ENCODE measurements at places on chromosomes 3 and 15. TPM values are rescaled to one million over a fixed set of nuclear protein-coding genes. Genes with fewer than 3 reads are reported as not detected.

Gene HDGFL3
- 8.6 TPM for total RNA-seq

Gene MINAR1
- 1.3 TPM for total RNA-seq

Gene SHF
- 0.32 TPM for total RNA-seq

Gene ADGRG7
- total RNA-seq = not detected

Gene GP9
- not detected for total RNA-seq

Gene GPR62
- total RNA-seq = not detected

Gene TADA3
- 135 TPM for total RNA-seq

Gene CASR
- total RNA-seq = not detected

Gene TRIM42
- not detected for total RNA-seq

Gene TRAT1
- total RNA-seq = not detected

Gene PLS1
- total RNA-seq = 0.13 TPM

Gene ZCWPW2
- 4.2 TPM for total RNA-seq

Gene CKMT1A
- total RNA-seq = not detected

Gene KIF7
- total RNA-seq = 25.4 TPM

Gene DPPA2
- total RNA-seq = not detected

Gene MUC20
- total RNA-seq = not detected

Gene WNT5A
- total RNA-seq = 298 TPM

Gene SPATA16
- not detected for total RNA-seq

Gene ITIH3
- total RNA-seq = not detected

Gene SLC6A20
- total RNA-seq = not detected

Gene SETD5
- 45.0 TPM for total RNA-seq

Gene GP5
- 0.11 TPM for total RNA-seq

Gene SPATA12
- total RNA-seq = not detected

Gene FES
- total RNA-seq = 7.5 TPM

Gene GOLGA6L22
- total RNA-seq = not detected

Gene ROPN1
- not detected for total RNA-seq

Gene LMAN1L
- total RNA-seq = not detected

Gene SERPINI2
- not detected for total RNA-seq

Gene SPINK8
- not detected for total RNA-seq

Gene CYP11A1
- total RNA-seq = 0.25 TPM

Gene ASB14
- total RNA-seq = not detected

Measured in GM23248 (cell line).